ENCODE measurements at places on chromosomes 16 and 17.
A peak's percentile ranks its signal among the peaks of the same experiment; 100 is the strongest.

- no peak for DNase-seq
Observed at GRCh38 chr16:79601092-79601930, 774 bp upstream of the MAF start.

DNA sequence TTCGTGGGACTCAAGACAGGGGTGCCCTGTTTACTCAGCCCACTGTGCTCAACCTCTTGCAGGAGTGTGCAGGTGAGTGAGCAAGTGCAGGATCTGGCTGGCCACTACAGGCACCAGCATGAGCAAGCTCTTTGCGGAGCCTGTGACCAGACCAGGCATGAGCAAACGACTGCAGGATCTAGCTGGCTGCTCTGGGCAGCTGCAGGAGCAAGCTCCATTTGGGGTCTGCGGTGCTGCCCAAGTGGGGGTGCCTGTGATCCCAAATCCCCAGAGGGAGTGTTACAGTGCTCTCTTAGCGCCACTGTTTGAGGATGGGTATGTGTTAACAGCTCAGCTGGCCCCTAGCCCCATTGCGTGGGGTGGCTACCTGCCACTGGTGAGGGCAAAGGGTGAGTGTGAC, 2.4 kb downstream of the USP6 start:
- no peak for DNase-seq

DNA sequence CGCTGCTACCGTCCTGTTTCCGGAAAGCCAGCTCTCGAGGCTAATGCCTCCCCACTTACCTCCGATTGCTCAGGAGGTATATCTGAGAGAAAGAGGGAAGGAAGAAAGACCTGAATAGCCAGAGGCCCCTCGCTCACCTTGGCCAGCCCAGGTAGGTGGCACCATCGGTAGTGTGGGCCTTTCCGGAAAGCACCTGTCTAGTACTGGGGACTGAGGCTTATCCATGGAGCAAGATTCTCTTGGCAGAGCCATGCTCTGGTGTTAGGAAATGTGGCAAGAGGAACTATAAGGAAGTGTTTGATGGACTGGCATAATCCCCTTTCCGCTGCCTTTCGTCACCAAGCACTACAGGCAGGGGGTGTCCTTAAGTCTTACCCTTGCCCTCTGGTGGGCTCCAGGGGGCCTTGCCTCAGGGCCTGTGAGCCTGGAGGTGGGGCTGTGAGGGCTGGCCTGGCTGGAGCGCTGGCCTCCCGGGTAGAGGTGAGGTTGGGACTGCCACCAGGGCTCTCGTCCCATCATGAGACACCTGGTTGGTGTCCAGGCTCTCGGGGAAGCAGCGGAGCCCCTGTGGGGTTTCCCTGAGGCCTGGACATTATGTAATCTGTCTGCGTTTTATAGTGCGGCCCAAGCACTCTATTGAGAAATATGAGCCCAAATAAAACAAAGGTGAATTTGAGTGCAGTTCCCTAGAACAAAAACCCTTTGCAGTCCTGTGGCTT, 2.9 kb downstream of the CMIP start:
- DNase-seq: no peak

- DNase-seq: no peak
Observed at GRCh38 chr17:75499313-75500022, 15.9 kb downstream of the CASKIN2 start.

DNA sequence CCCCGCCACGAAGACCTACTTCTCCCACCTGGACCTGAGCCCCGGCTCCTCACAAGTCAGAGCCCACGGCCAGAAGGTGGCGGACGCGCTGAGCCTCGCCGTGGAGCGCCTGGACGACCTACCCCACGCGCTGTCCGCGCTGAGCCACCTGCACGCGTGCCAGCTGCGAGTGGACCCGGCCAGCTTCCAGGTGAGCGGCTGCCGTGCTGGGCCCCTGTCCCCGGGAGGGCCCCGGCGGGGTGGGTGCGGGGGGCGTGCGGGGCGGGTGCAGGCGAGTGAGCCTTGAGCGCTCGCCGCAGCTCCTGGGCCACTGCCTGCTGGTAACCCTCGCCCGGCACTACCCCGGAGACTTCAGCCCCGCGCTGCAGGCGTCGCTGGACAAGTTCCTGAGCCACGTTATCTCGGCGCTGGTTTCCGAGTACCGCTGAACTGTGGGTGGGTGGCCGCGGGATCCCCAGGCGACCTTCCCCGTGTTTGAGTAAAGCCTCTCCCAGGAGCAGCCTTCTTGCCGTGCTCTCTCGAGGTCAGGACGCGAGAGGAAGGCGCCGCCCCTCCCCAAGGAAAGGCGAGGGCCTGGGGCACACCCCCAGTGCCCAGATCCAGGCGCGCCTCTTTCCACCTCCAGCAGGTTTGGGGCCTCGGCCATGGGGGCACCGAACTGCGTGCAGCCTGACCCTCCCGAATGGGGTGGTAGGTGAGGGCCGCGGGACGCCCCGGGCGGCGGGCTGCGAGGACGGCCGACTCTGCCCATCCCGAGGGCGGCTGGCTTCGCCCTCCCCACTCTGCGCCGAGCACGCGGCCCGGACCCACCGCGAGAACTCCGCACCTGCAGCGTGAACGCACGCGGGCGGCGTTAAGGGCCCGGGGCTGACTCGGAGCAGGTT, 664 bp downstream of the HBQ1 start:
- peak; percentile 85 for DNase-seq

- DNase-seq: no peak
Observed at GRCh38 chr16:70689035-70689969, 3.4 kb upstream of the MTSS2 start.
